ENCODE measurements at places on chromosomes 1 and 21. TPM values are rescaled to one million over a fixed set of nuclear protein-coding genes. Genes with fewer than 3 reads are reported as not detected.

IL20 gene
- not detected for total RNA-seq

SPRR2F gene
- total RNA-seq = not detected

GBP5 gene
- total RNA-seq = 51.6 TPM

UBASH3A gene
- 14.4 TPM for total RNA-seq

MAN1C1 gene
- 37.2 TPM for total RNA-seq

THEM5 gene
- total RNA-seq = not detected

PTGFR gene
- total RNA-seq = 0.52 TPM

DNA sequence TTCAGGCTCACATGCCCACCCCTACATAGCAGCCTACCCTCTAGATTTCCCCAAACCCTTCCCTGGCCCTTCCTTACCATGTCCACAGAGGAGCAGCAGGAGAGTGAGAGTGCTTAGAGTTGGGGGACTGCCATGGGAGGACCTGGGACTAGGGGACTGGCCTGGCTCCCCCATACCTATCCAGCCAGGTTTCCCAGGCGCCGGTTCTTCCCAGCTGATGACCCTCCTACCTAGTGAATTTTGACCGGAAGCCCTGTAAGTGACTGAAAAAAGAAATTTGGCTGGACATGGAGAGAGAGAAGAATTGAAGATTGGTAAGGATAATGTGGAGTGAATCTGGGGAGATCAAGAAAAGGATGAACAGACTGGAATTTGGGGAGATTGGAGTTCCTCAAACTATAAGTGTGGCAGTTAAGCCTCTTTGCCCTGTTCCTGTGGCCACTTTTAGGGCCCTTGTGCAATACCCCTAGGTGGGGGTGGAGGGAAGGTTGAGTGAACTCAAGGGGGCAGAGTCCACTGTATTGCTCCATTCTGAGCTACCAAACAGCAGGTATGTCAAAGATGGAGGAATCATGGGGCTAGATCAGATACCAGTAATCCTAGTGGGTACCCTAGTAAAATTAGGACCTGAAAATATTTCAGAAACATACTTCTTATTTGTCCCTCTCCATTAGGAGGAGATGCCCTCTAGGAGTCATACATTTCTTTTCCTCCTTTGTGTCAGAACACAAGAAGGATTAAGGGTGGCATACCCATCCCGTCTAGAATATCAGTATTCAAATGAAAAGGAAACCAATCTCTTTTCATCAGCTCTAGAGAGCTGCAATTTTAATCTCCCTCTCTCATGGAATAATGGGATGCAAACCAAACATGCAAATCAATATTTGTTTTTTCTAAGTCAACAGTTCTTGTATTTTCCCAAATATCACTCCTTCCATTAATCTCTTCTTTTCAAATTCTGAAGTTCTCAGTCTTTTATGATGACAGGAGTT lies 1.2 kb downstream of the HJV start:
- H3K36me3 ChIP-seq = no peaks in the 10 kb centered on the region
- no peak overlapping the region for H3K27ac ChIP-seq

- H3K27me3 ChIP-seq = no peaks in the 10 kb centered on the region
- H3K4me1 ChIP-seq = no peaks in the 10 kb centered on the region
- H3K4me3 ChIP-seq = no peak overlapping the region
- DNase-seq = peak; percentile 51
Observed at GRCh38 chr1:1929639-1930545, 10.8 kb upstream of the TMEM52 start.

- peaks cover 21% of the 10 kb centered on the region for H3K4me1 ChIP-seq
- H3K36me3 ChIP-seq = no peaks in the 10 kb centered on the region
- H3K4me3 ChIP-seq = no peak overlapping the region
- H3K27me3 ChIP-seq = peaks cover 8% of the 10 kb centered on the region
- H3K27ac ChIP-seq = no peak overlapping the region
Observed at GRCh38 chr1:27011058-27011764, 1.4 kb downstream of the TENT5B start.

DNA sequence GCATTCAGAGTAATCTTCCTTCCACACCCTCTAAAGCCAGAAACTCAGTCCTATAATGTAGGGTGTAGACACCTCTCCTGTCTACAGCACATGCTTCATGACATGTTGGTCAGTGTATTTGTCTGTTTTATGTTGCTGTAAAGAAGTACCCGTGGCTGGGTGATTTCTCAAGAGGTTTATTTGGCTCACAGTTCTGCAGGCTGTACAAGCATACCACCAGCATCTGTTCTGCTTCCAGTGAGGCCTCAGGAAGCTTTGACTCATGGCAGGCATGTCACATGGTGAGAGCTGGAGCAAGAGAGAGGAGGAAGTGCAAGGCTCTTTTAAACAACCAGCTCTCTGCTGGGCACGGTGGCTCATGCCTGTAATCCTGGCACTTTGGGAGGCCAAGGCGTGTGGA lies 12.1 kb downstream of the PLOD1 start:
- H3K4me1 ChIP-seq = no peaks in the 10 kb centered on the region
- H3K27me3 ChIP-seq = no peaks in the 10 kb centered on the region

DNA sequence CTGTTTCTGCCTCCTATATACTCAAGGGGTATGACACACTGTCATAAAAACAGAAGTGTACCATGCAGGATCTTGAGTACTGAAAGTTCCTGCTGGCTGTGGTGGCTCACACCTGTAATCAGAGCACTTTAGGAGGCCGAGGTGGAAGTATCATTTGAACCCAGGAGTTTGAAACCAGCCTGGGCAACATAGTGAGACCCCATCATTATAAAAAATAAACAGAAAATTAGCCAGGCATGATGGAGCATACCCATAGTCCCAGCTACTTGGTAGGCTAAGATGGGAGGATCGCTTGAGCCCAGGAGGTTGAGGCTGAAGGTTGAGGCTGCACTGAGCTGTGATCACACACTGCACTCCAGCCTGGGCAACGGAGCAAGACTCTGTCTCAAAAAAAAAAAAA lies 20.1 kb downstream of the ERI3 start:
- no peak overlapping the region for H3K27ac ChIP-seq
- no peaks in the 10 kb centered on the region for H3K4me1 ChIP-seq

- H3K4me1 ChIP-seq = peaks cover 36% of the 10 kb centered on the region
- H3K36me3 ChIP-seq = no peaks in the 10 kb centered on the region
- no peaks in the 10 kb centered on the region for H3K27me3 ChIP-seq
- no peak overlapping the region for H3K4me3 ChIP-seq
Observed at GRCh38 chr1:8495928-8496401, 178.1 kb downstream of the SLC45A1 start.

- no peaks in the 10 kb centered on the region for H3K36me3 ChIP-seq
- H3K27ac ChIP-seq = no peak overlapping the region
- DNase-seq = no peak
- H3K27me3 ChIP-seq = no peaks in the 10 kb centered on the region
- peaks cover under 1% of the 10 kb centered on the region for H3K4me1 ChIP-seq
- no peak overlapping the region for H3K4me3 ChIP-seq
Observed at GRCh38 chr21:43373362-43374227, 53.3 kb downstream of the SIK1 start.

GRCh38 chr1:167157114-167157513 lies 63.2 kb downstream of the STYXL2 start:
- no peaks in the 10 kb centered on the region for H3K4me1 ChIP-seq
- no peaks in the 10 kb centered on the region for H3K27me3 ChIP-seq
- DNase-seq = no peak
- no peaks in the 10 kb centered on the region for H3K36me3 ChIP-seq
- no peak overlapping the region for H3K4me3 ChIP-seq
- no peak overlapping the region for H3K27ac ChIP-seq

- H3K4me3 ChIP-seq = no peak overlapping the region
- no peaks in the 10 kb centered on the region for H3K36me3 ChIP-seq
- H3K4me1 ChIP-seq = peaks cover 25% of the 10 kb centered on the region
- H3K27me3 ChIP-seq = no peaks in the 10 kb centered on the region
- DNase-seq = no peak
- no peak overlapping the region for H3K27ac ChIP-seq
Observed at GRCh38 chr1:91498035-91498434, 2.6 kb upstream of the CDC7 start.

GRCh38 chr1:233909195-233909594 lies 4.7 kb downstream of the SLC35F3 start:
- no peak overlapping the region for H3K27ac ChIP-seq
- DNase-seq = no peak
- no peaks in the 10 kb centered on the region for H3K36me3 ChIP-seq
- H3K4me3 ChIP-seq = no peak overlapping the region
- H3K27me3 ChIP-seq = peaks cover 12% of the 10 kb centered on the region

DNA sequence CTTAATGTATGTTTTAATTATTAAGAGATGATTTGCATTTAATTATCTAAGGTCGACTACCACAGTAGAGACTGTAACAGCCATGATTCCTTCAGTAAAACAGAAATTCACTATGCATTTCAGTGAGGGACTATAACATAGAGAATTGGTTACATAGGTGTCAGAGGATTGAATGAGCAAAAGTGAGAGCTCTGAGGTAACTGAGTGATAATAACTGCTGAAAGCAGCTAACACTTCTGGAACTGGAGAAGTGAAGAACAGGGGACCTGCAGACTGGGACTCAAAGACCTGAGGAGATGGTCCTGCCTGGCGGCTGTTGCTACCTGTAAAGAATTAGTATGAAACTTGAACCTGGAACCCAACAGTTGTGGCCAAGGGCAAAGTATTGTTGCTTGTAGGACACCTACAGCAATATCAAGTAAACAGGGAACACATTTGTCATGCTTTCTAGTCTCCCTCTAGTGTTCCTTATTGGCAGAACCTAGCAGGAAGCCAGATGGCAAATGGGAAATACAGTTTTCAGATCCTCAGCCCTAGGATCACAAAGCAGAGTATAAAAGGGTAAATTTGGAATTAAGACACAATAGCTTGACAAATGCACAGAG lies 110.6 kb downstream of the HS2ST1 start:
- no peak overlapping the region for H3K27ac ChIP-seq
- no peaks in the 10 kb centered on the region for H3K27me3 ChIP-seq
- DNase-seq = no peak
- H3K4me1 ChIP-seq = no peaks in the 10 kb centered on the region

DNA sequence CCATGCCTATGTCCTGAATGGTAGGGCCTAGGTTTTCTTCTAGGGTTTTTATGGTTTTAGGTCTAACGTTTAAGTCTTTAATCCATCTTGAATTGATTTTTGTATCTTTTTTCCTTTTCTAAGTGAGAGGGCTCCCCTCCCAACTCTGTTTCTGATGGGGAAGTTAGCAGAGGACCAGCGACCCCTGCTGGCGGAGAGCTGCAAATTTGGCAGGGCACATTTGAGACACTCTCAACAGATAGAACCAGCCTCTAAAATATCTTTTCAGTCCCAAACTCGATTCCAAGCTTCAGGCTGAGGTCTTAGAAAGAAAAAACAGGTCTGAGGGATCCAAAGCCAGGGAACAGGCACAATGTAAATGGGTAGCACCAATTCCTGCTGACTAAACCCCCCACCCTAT lies 32.5 kb downstream of the LRRC3 start:
- peak; percentile 58 for DNase-seq
- H3K27ac ChIP-seq = no peak overlapping the region
- no peak overlapping the region for H3K4me3 ChIP-seq

GRCh38 chr1:54547601-54548388 lies at the start of gene ACOT11:
Gene ACOT11, plus strand, starts transcription at chr1:54548228. Its CDS starts 82 bp downstream, at chr1:54548310.
- DNase-seq = peak; percentile 80
- peak within 1 kb of the TSS; percentile 33 for H3K27ac ChIP-seq
- H3K4me3 ChIP-seq = no peak within 1 kb of the TSS
- peaks cover 28% of the 10 kb centered on the region for H3K4me1 ChIP-seq
- no peaks in the 10 kb centered on the region for H3K27me3 ChIP-seq

DNA sequence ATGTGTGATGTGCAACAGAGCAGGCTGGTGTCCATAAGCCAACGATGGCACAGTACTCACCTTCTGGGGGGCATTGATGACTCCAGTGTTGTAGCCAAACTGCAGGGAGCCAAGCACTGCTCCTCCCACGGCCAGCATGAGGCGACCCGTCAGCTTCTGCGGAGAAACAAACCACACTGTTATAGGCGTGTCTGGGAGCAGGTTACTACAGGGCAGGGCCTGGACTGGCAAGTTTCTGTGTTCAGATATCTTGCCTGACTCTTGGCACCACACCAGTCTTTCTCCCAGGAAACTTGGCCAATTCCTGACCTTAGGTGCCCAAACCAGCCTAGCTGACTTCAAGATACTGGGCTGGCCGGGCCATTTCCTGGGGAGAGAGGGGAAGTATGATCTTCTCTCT lies 15.5 kb downstream of the SLC2A1 start:
- H3K4me3 ChIP-seq = no peak overlapping the region
- peaks cover 49% of the 10 kb centered on the region for H3K36me3 ChIP-seq
- peak overlapping the region; percentile 72 for H3K27ac ChIP-seq
- H3K27me3 ChIP-seq = no peaks in the 10 kb centered on the region
- peak; percentile 74 for DNase-seq

DNA sequence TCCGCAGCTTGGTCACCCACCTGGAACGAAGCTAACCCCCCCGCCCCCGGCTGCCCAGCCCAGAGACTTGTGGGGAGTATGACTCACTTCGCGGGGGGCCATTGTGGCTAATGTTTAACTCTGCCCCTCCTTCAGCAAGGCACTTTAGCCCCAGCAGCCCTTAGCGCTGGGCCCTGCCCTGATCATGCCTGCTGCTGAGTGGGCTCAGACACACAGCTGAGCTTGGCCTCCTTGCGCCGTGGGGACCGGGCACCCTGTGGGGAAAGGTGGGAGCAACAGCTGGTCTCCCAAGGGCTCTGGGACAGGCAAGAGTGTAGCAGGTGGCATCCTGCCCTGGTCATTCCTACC lies 6.3 kb upstream of the LAD1 start:
- H3K27me3 ChIP-seq = peaks cover 28% of the 10 kb centered on the region
- H3K4me1 ChIP-seq = no peaks in the 10 kb centered on the region
- H3K27ac ChIP-seq = no peak overlapping the region
- H3K4me3 ChIP-seq = no peak overlapping the region

DNA sequence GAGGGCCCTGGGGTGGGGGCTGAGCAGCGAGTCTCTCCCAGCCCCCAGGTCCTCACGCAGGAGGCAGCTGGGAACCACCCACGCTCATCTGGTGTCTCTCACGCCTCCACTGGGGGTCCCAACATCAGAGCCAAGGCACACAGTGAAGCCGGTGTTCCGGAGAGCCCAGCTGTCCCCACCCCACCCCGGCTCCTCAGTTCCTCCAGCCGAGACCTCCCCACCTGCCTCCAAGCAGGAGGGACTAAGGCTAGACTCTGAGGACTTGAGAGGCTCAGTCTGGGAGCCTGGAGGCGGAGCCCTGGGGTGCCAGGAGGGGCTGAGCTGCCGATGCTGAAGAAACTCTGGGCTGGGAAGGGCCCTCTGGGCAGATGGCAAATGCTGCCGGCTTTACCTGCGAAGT lies 1.6 kb upstream of the HPCA start:
- H3K4me1 ChIP-seq = peaks cover 16% of the 10 kb centered on the region
- H3K4me3 ChIP-seq = no peak overlapping the region
- DNase-seq = no peak
- H3K36me3 ChIP-seq = no peaks in the 10 kb centered on the region

DNA sequence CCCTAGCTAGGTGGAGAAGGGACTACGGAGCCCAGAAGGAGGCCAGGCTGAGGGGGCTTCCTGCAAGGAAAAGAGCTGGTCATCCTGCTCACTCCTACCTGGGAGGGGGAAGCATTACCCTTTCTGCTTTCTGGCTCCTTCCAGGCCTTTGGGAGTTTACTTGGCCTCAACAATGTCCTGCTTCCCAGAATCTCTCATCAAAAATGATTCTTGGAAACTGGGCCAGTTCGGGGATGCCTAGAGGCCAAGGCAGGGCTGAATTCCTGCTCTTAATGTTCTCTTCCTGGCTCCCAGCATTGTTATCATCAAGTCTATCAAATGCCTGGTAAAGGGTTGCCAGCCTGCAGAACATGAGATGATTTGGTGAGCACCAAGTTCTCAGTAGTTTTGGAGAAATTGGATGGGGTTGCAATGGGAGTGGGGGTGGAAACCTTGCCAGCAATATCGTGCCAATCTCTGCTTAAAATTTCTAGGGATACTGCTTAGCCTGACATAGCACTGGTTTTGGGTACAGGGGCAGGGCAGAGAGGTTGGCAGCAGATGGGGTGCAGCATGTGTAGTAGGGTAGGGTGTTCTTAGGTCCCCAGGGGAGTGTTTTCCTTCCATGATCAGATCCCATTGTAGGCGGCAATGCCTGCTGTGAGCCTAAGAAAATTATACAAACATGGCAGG lies 7.7 kb upstream of the PAFAH2 start:
- peaks cover 8% of the 10 kb centered on the region for H3K4me1 ChIP-seq
- no peak overlapping the region for H3K27ac ChIP-seq
- no peaks in the 10 kb centered on the region for H3K27me3 ChIP-seq
- no peak overlapping the region for H3K4me3 ChIP-seq
- no peak for DNase-seq
